ENCODE measurements at places on chromosomes 2 and 18.

- DNase-seq, result no peak
Measured at GRCh38 chr2:216388046-216388884, 16.0 kb upstream of the MARCHF4 start.

GRCh38 chr2:2328848-2329247 is 2.2 kb downstream of the MYT1L start:
- no peak for DNase-seq

DNA sequence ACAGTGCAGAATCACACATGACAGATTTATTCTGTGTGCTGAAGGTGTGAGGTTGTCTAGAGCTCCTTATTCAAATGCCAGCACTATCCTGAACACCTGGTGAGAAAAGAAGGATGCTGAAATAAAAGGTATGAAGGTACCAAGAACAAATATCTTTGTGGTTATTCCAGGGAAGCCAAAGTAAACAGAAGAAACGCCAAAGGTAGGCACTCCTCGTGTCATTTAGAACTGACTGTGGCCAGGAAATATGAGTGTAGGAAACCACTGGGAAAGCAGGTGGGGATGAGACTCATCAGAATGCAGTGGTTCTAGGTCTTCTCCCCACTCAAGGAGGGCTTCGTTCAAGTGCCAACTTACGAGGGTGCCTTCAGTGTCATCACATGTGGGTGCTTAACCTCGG is 80.8 kb downstream of the KIF5C start:
- DNase-seq, result no peak

DNA sequence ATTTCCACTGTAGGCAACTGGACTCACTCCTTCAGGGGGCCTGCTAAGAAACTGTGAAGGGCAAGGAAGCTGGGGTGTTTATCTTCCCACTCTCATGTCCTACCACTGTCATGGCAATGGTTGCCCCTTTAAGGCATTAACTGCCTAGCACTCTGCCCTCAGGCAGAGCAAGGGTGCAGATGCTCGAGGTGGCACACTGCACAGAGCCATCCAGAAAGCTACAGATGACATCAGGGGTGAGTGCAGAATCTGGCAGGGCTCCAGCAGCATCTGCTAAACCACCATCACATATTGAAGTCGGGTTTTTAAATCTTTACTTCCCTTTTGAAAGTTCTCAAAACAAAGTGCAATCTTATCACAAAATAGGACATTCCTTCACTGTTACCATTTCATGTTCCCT is 75.4 kb downstream of the RAPGEF4 start:
- DNase-seq, result no peak

DNA sequence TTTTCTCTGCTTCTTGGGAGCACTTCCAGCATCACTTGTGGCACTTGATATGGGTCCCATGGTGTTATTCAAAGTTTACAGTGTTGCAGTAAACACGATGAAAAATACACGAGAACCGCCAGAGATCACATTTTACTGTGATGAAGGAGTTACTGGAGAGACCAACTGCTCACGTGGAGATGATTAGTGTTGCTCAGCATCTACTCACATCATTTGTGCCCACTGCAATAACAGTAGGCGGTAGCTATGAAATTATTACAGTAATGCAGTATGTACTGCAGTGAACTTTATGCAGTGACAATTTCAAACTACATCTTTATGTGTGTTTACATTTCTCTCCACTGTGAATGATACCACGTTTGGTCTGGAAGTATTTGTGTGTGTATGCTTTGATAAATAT is 93.5 kb downstream of the SLC4A3 start:
- DNase-seq, result no peak

DNA sequence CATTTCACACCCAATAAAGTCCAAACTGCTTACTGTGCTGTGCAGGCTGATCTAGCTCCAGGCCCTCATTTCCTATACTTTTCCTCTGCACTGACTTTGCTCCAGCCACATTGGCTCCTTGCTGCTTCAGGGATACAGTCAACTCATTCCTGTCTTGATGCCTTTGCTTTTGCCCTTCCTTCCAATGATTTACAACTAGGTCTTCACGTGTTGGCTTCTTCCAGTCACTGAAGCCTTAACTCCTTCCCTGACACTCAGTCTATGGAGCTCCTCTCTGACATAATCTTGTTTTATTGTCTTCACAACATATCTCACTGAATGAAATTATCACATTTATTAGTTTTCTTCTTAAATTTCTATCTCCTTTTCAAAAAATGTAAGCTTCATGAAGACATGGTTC is 16.9 kb upstream of the C18orf32 start:
- DNase-seq, result no peak

- DNase-seq, result no peak
Measured at GRCh38 chr2:172281648-172282570, 145.5 kb upstream of the ITGA6 start.

DNA sequence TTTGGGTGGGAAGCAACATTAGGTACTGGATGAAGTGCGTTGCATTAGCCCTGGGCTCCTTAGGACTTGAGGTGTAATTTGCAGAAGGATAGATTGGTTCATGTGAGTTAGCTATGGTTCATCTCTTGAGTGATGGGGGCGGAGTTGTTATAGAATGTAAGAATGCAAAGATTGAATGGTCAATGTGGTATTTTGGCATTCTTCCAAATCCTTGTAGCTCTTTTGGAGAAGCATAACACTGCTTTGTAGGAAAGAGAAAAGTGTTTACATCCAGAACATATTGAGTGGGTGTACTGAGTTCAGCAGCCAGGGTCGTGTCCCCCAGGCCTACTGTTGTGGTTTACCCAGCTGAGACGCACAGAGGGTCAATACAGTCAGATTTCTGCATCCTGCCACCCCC is 173.5 kb downstream of the FMNL2 start:
- no peak for DNase-seq

GRCh38 chr2:204278454-204278853 is 266.8 kb upstream of the PARD3B start:
- no peak for DNase-seq

DNA sequence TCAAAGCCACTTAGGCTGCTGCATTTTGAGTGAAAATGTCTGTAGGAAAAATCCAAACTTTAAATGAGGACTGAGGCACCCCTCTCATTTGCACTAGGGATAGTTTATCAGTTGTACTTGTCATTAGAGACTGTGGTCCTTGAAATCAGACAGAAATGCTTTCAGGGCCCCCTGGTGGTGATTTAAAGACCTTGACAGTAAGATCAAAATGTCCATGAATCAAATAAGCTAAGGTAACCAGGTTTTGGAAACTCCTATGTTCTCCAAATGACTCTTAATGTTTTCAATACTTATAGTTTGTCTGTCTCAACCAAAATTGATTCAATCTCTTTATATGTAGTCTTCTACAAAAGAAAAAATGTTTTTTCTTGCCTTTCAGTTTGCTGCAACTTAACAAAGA is 28.8 kb upstream of the DDX18 start:
- DNase-seq, result no peak

DNA sequence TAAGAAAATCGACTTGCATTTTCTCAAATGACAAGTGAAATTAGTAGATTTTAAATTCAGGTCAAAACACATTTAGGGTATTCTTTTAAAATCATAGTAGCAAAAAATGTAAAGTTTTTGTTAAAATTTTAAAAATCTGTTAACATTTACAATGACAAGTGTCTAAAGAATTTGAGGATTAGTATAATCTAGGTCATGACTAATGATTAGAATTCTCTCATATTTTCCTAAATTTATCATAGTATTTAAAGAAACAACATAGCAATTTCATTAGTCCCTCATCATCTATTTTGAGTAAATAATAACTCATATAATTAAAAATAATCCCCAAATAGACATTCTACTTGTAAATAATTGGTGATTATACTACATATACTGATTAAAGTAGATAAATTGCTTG is 23.6 kb downstream of the THUMPD2 start:
- no peak for DNase-seq

DNA sequence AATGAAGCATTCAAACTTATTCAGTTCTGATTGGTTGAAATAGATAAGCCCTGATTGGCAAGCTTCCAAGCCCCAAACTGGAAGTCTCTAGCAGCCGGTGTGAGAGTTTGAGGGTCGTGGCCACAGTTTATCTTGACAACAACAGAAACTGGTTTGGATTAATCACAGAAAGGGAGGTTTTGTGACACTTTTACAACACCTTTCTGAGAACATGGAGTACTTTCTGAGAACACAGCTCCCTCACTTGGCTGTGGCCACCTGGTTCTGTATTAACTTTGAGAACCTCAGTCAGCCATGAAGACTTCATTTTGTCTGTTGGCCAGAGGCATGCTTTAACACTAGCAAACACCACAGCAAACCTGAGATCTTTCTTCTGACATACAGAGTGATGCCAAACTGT is 280.7 kb upstream of the VWC2L start:
- no peak for DNase-seq

GRCh38 chr2:60495041-60495625 is 58.3 kb downstream of the BCL11A start:
- DNase-seq, result no peak

DNA sequence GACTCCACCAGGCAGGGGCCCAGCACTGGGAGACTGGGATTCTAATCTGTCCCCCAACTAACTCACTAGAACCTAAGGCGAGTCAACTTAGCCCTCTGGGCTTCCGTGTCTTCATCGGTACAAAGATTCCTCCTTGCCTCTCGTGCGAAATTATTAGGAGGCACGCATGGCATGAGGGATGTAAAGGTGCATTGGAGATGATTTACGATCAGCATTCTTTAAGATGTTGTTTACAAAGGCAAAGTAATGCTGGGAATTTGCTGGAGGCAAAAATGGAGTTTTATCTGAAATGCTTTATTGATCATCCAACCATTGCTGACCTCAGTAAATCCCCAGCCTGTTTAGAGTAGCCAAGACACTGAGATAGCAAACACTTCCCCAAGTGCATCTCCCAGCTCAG is 171.8 kb upstream of the KLHL29 start:
- no peak for DNase-seq

DNA sequence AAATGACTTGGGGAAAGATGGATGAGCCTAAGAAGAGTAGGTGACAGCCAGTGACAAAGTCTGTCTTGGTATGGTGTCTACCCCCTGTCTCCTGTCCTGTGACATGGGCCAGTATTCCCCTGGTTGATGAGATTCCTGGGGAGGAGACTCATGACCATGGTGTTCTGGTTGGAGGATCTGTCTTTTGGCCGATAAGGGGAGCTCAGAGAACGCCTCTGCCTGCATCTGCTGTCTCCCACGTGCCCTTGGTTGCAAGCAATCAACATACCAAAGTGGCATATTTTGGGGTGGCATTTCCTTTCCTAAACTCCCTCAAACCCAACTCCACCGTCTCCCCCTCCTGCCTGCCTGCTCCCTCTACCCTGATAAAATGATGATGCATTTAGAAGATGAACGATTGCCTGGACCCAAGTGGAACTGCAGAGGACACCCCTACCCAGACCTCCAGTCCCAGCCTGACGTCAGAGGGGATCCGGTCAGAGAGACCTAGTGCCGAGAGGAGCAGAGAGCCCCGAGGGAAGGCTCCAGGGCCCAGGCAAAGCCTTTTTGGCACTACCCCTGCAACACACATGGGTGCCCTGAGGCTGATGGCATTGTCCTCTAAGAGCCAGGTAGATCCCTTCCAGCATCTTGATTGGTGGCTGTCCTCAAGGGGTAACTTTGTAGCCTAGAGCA is 124.2 kb upstream of the MSH6 start:
- no peak for DNase-seq

GRCh38 chr2:24421668-24422067 is 61.3 kb upstream of the ITSN2 start:
- DNase-seq, result peak; percentile 21

GRCh38 chr2:46327627-46328026 is 30.4 kb downstream of the EPAS1 start:
- DNase-seq, result no peak

DNA sequence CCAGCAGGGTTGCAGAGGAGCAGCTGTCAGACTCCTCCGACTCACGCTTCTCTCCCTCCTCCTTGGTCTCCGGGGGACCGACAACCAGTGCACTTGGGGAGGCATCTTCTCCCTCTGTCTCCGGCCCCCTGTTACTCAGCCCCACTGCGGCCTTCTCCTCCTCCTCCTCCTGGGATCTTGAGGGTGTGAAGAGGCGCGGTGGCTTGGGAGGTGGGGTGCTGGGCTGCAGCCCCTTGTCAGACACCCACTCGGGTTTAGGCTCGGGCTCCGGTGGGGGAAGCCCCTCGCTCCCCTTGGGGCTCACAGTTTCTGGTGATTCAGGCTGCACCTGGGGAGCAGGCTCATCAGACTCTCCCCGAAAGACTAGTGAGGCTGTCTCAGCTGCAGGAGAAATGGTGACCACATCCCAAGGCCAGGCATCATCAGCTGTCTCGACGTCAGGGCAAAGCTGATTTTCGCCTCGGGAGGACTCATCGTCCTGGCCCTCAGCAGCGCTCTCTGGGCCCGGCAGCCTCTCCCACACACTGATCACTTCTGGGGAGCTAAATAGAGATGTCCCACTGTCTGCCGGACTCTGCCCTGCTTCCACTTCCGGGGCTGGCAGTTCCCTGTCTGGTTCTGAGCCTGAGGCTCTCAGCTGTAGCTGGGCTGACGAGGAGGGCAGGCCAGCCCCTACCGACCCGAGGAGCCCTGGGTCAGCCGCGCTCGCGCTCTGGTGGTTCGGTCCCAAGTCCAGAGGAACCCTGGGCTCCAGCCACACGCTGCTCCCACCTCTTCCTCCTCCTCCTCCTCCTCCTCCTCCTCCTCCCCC is 9.0 kb upstream of the SFXN5 start:
- DNase-seq, result no peak

- DNase-seq, result no peak
Measured at GRCh38 chr2:19313553-19313952, 44.9 kb downstream of the OSR1 start.

GRCh38 chr2:174286172-174286571 is 37.8 kb upstream of the OLA1 start:
- no peak for DNase-seq

GRCh38 chr2:109333414-109334210 is 204.6 kb downstream of the SH3RF3 start:
- DNase-seq, result no peak

- DNase-seq, result no peak
Measured at GRCh38 chr2:197675711-197676188, 363 bp upstream of the RFTN2 start.

- DNase-seq, result no peak
Measured at GRCh38 chr2:10798783-10799182, 13.8 kb downstream of the PDIA6 start.

- no peak for DNase-seq
Measured at GRCh38 chr2:37173741-37174140, 14.7 kb downstream of the SULT6B1 start.

DNA sequence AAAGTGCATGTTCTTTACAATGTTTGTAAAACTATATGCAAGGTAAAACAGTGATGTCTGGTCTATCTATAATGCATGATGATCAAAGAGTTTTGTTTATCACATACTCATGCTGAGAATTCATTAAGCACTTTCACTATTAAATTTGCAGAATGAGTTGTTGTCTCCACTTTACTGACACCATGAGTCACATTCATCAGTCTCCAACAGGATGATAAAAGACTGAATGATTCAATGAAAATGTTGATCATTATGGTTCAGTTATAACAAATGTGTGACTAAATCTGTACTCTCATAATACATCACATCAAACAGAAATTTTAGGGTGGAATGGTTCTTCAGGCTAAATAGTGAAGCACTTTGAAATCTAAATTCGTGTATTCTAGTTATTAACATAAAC is 129.0 kb downstream of the ERBB4 start:
- no peak for DNase-seq

- no peak for DNase-seq
Measured at GRCh38 chr2:115163572-115163971, 721.1 kb downstream of the DPP10 start.

All from T-helper 9 cell (primary cell).